ENCODE measurements at places on chromosomes 7 and 10.

DNA sequence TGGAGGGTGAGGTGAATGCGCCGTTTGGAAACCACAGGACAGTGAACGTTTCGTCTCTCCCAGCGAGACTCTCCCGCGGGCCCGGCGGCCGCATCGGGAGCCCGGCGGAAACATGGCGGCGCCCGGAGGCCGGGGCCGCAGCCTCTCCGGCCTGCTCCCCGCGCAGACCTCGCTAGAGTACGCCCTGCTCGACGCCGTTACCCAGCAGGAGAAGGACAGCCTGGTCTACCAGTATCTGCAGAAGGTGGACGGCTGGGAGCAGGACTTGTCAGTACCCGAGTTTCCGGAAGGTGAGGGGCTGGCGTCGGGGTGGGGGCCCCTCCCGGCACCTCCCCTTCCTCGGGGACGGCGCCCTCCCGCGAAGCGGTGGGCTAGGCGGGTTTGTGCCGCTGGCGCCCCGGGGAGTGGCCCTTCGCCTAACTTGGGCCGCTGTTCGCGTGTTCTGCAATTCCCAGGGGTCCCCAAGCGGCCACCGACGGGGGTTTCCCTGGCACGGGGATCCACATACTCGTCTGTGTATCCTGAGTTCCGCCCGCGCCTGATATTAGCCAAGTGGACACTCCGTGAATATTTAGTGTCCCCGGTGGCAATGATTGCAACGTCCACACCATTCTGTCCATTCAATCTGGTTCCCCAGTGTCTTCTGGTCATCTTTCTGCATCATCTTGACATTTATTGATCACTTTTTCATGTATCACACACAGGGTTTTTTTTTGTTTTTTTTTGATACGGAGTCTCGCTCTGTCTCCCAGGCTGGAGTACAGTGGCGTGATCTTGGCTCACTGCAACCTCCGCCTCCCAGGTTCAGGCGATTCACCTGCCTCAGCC lies 514 bp downstream of the NHLRC2 start:
- DNase-seq = peak; percentile 18

DNA sequence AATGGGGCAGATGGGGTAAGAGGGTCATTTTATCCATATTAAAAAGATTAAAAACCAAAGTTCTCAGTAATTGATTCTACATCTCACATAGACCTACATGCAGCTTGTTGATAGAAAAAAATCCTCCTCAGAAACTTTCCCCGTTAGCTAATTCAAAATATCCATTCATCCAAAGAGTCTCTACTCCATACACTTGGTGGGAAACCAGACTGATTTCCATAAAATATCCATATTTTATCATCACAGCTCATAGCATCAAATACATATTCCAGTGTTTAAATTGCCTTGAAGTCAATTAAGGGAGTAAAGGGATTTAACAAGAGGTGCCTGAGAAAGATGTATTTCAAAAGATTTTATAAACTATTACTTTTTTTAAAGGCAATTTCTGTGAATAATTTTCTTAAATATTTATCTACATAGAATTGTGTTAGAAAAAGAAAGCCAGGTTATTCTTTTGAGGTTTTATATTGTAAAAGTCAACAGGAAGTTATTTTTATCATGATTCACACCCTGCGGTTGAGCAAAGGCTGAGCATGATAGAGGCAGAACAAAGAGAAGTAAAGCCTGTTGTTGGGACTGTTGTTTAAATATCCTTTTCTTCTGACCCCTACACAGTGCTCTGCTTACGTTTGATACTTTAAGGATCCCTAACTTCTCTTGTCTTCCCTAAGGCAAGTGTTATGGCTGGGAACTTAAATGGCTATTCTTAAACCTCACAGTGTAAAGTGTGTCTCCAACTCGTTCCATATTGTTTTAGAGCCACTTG lies 266.7 kb downstream of the PRKG1 start:
- no peak for DNase-seq

- no peak for DNase-seq
These were observed 288.2 kb downstream of the IPMK start for GRCh38 chr10:57979491-57979890.

GRCh38 chr10:109773288-109774120 lies 149.8 kb downstream of the XPNPEP1 start:
- no peak for DNase-seq

DNA sequence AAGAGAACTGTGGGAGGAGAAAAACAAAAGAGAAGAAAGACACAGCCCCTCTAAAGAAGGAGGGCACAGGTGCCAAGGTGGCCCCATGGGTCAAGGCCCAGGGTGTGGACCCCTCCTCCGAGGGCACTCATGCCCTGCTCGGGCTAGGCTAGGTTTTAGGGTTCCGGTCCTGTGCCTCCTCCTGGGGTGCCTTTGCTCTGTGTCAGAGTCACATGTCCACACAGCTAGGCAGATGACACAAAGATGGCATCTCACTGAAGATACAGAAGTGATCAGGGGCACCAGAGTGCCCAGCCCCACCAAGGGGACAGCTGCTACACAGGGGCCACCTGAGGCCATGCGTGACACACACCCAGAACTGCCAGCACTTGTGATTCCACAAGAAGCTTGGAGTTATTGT lies 116.4 kb upstream of the PPIF start:
- no peak for DNase-seq

DNA sequence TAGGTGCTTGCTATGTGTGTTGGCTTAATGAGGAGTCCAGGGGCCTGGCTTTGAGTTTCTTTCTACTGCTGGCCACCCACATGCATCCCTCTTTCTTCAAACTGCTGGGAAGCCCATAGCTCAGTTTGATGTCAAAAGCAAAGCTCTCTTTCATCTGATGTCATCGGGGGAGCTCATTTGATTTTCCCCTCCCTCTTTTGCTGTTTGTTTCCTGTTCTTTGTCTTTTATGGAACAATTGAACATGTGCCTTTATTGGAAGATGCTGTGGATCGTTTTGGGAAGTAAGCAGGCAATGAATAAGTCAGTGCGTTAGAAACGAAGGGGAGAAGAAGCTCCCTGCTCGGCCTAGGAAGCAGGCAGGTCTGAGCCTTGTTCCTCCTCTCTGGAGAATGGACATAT lies 140.7 kb downstream of the GRK5 start:
- DNase-seq = no peak

GRCh38 chr10:104630731-104631130 lies 10.4 kb upstream of the SORCS3 start:
- no peak for DNase-seq

GRCh38 chr7:17532861-17533404 lies 234.5 kb downstream of the AHR start:
- DNase-seq = no peak

GRCh38 chr7:112802406-112802805 lies 12.2 kb upstream of the TMEM168 start:
- DNase-seq = no peak

DNA sequence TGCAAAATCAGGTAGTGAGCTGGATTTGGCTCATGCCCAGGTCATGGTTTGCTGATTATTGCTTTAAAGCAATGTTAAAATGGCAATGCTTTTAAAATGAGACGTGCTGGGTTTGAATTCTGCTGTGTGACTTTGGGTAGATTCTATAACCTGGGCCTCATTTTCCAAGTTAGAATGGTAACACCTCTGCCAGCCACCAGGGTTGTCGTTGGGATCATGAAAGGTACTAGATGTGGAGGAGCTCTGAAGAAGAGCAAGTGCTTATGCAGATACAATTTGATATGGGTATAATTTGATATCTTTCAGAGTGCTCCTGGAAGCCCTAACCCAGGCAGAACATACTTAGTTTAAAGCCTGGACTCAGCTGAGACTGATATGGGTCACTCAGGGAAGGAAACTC lies 60.0 kb downstream of the EVX1 start:
- no peak for DNase-seq

GRCh38 chr7:137283153-137283552 lies 60.4 kb downstream of the PTN start:
- no peak for DNase-seq

GRCh38 chr10:13705526-13706174 lies 118.9 kb downstream of the PRPF18 start:
- no peak for DNase-seq

DNA sequence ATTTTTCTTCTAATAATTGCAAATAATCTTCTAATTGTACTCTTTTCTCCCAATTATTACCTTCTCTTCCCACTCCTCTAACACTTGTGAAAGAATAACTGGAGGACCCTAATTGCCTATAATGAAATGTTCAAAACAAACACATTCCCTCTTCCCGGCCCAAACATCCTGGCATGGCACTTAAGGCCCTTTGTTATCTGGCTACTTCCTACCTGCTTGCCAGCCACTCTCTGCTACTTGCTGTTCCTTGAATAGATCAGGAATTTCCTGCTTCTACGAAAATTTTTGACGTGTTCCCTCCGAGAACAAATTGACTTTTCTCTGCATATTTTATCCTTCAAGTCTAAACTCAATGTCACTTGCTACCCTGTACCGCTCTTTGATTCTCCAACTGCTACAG lies 56.1 kb upstream of the NOBOX start:
- no peak for DNase-seq

GRCh38 chr7:111290982-111291381 lies 200.1 kb downstream of the LRRN3 start:
- no peak for DNase-seq

DNA sequence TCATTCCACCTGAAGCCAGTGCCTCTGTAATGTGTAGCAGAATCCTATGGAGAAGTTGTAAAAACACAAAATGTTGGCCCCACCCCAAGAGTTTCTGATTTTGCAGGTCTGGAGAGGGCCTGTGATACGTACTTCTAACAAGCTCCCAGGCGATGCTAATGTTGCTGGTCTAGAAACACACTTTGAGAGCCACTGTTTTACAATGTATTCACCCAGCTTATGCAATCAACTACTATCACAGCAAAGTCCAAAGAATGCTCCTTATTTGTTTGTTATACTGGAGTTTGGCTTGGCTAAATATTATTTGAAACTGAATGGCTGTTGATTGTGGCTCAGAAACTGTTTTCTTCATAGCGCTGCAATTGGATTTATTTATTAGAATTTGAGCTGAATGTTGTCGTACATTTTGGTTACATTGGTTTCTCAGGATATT lies 44.3 kb downstream of the DNAJB9 start:
- DNase-seq = no peak

- no peak for DNase-seq
These were observed 91.2 kb downstream of the KAT6B start for GRCh38 chr10:74917481-74918077.

- DNase-seq = no peak
These were observed 105.0 kb upstream of the HDAC9 start for GRCh38 chr7:18390535-18390907.

DNA sequence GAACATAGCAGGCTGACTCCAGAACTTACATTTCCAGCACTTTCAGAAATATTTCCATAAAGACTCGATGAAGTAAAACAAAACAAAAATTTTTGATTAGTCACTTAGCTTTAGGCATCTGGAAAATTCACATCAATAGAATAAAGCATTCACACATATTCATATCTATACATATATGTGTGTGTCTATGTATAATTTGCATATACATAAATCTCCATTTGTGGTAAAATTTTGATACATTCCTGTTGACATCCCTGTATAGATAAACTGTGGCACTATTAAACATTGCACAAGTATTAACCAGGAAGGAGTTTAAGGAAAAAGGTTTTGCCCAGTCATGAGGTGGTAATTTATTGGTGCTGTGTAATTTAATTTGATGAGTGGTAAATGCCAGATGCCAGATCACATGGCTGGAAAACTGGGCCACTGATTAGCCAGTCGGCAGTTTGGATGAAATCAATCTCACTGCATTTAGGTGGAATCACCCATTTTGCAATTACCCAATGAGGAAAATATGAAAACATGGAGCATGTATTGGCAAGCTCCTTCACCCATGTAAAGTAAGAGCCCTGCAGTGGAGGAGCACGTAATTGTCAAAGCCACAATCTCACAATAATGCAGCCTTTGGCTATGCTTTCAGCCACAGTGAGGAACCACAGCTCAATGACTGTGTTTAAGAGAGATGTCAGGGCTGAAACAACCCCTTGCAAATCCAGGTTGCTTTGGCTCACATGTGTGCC lies 294.6 kb downstream of the RNLS start:
- DNase-seq = no peak

- DNase-seq = no peak
These were observed 15.8 kb downstream of the BTBD16 start for GRCh38 chr10:122286867-122287266.

GRCh38 chr7:19111474-19112273 lies 5.8 kb downstream of the TWIST1 start:
- DNase-seq = no peak

GRCh38 chr10:47255033-47255813 lies 44.8 kb upstream of the GDF10 start:
- DNase-seq = no peak

DNA sequence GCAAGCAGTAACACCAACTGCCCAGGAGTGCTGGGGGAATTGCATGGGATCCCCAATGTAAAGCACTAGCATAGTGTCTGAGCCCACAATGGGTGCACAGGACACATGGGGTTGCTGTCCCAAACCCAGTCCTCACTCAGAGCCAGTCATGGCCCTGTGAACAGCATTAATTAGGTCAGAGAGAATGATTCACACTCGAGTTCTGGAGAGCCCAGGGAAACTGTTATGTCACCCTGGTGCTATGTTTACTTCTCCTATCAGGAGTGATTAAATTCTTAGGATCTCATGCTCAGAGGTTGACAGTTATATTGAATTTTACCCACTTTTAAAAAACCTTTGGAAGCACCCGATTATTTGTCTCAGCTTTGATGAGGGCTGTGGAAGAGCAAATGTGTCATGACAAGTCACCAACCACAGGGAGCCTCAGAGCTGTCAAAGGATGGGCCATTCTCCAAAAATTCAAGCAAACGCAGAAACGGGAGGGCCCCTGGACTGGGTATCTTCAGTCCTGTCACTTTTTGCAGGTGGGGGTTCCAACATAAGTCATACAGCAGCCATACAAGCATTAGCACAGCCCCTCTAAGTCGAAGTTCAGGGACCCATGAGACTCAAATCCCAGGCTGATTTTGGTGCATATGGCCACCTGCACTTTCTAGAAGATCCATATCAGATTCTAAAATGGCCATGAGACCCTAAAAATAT lies 1.3 kb upstream of the RASSF4 start:
- no peak for DNase-seq

DNA sequence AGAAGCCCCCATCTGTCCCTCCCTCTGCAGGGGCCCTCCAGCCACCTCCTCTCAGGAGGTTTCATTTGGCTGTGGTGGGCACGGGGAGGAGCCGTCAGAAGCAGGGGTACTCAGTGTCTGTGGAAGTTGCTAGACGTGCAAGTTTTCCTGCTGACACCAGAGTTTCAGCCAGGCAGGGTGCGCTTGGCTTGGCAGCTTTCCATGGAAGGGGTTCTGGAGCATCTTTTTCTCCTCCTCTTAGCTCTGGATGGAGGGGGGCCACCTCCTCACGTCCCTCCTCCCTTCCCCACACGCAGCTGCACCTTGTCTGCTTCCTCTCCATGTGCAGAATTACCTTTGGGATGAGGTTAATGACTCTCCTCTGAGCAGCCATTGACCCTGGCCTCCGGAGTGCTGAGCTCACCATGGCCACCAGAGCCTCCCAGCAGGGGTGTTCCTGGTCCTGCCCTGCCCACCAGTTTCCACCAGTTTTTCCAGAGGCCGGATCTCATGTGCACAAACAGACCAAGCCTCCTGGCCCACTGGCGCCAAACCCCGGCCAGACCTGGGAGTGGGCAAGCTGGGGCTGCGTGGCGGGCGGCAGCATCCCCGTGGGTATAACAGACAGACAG lies 579.8 kb upstream of the FOXK1 start:
- no peak for DNase-seq

GRCh38 chr7:93117327-93117726 lies 452 bp downstream of the SAMD9 start:
- DNase-seq = no peak

- DNase-seq = no peak
These were observed 754.6 kb downstream of the REEP3 start for GRCh38 chr10:64275774-64276173.
